ENCODE measurements at places on chromosomes 2 and 18.

GRCh38 chr2:24220554-24221291, 45.9 kb downstream of the FAM228A start:
- no peak for DNase-seq

- DNase-seq: no peak
Measured at GRCh38 chr18:12279781-12280531, 25.8 kb downstream of the CIDEA start.

- DNase-seq: no peak
Measured at GRCh38 chr2:103781313-103781712, 1019.5 kb downstream of the TMEM182 start.

DNA sequence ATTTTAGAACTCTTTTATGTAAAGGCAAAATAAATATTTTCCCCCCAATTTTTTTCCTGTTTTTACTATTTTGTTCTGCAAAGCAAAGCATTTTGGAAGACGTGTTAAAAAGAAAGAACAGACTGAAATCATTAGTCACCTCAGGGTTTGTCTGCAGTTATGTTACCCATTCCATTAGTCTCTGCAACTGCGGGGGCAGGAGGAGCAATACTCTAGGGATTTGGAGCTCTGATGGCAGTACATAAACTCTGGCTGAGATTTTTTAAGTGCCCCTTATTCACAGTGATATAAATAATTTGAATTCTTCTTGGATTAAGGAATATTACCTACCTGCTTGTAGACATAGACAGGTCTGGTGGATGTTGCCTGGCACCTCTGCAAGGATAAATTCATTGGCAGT, 88.0 kb upstream of the CELF4 start:
- no peak for DNase-seq

DNA sequence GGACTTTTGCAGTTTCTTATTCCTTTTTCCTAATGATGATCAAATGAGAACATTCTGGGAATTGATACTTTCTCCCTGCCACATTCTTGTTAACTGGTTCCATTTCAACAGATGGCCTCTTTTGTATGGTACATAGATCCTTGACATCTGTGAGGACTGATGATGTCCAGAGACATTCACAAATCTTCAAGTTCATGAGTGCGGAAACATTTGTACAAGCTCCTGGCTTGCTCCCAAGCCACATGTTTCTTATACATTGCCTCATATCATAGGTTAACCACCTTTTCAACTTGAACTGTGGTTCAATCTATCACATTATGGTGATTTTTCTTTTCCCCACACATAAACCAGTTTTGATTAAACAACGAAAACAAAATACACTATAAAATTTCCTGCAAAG, 267.3 kb downstream of the CLIP4 start:
- no peak for DNase-seq

- no peak for DNase-seq
Measured at GRCh38 chr2:19046986-19047780, 311.2 kb downstream of the OSR1 start.

DNA sequence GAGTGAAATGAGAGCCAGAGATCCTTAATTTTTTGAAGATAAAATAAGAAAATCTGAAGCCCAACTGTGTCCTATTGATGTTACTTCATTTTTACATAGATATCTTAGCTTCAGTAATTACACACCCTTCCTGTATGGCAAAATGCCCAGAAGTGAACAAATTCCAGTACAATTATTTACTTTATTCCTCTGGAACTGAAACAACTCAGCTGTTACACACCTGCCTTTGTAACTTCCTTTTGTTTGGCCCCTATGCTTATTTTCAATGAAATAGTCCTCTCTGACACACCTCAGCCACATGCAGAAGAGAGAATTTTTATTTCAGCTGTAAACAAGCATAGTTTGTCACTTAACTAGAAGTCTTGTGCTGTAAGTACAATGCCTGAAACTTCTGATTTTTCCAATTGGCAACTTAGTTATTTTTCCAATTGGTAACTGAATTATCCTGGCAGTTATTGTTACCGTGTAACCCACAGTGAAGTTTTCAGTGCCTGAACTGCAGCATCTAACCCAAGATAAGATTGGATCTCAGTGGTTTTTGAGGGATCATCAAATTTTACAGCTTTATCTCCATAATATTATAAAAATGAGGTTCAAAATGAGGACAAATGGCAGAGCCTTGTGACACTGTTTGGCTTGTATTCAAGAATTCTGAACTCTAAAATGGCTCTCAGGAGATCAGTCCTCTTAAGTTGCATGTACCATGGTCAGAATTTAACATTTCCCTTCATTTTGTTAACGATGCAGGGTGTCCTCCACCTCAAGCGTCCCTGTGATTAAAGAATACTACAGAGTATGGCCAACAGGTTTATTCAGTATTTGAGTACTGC, 82.6 kb downstream of the PKP4 start:
- DNase-seq: no peak

GRCh38 chr2:111923276-111923804, 24.9 kb downstream of the MERTK start:
- DNase-seq: no peak

DNA sequence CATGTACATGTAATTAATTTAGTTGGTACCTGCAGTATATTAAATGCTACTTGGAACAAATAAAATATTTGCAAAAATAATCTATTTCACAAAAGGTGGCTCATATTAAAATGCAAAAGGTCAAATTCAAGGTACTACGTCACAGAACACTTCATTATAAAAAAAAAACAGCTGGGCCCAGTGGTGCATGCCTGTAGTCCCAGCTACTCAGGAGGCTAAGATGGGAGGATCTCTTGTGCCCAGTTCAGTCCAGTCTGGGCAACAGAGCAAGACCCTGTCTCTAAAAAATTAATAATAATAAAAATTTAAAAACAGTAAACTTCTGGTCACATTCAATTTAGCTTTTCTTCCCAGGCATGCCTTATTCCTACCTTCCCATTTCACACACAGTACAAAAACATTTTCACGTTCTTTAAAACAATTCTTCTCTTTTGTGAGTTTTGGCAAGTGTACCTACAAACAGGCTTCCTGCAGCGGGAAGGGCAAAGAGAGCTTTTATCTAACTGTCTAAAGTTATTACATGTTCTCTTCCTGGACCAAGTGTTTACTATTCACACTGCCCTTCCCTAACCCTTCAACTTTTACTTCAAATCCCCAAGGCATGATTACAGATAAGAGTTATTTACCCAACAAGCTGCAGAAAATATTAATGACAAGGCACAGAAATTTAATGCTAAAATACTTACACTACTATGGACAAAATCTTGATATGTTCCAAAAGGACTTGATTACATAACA, 10.7 kb downstream of the BAZ2B start:
- DNase-seq: no peak

Data from activated CD8-positive, alpha-beta memory T cell treated with anti-CD3 and anti-CD28 coated beads, Interleukin-2, amount 50 U/mL, for 48 hours (primary cell).